ENCODE measurements at places on chromosomes 3 and 15.

DNA sequence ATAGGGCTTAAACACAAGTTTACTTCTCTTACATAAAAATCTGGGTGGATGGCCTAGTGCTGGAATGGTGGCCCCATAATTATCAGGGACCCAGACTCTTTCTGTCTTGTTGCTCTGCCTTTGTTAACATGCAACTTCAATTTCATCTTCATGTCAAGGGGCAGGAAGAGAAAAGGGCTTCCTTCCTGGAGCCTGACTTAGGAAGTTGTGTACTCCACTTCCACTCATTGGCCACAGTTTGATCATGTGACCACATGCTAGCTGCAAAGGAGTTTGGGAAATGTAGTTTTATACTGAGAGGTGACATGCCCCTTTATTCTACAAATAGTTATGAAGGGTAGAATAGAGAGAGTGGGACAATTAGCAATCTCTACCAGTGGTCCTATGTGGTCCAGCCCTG is 39.3 kb downstream of the RHCG start:
- H3K4me1 ChIP-seq = no peaks in the 10 kb centered on the region
- H3K27ac ChIP-seq = no peak overlapping the region
- H3K4me3 ChIP-seq = no peak overlapping the region
- no peaks in the 10 kb centered on the region for H3K36me3 ChIP-seq
- H3K27me3 ChIP-seq = no peaks in the 10 kb centered on the region

DNA sequence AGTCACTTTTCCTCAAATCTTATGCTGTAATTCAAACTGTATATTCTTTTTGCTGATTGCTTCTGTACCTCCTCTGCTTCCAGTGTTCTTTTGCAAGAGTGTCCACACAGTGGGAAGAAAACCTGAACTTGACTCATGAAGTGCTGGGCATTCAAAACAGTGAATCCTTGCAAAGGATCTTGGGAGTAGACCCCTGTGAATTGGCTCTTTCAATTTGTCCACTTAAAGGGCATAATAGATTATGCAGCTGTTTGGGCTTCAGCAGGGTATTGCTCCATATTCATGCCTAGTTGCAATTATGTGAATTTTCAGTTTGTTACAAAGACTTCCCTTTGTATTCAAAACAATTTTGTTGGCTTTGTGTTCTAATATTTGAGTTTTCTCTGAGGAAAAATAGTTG is 11.4 kb downstream of the ZFAND6 start:
- no peaks in the 10 kb centered on the region for H3K36me3 ChIP-seq
- peaks cover 17% of the 10 kb centered on the region for H3K4me1 ChIP-seq

GRCh38 chr15:27977696-27978095 is 121.4 kb downstream of the OCA2 start:
- no peaks in the 10 kb centered on the region for H3K27me3 ChIP-seq
- no peaks in the 10 kb centered on the region for H3K4me1 ChIP-seq
- H3K36me3 ChIP-seq = no peaks in the 10 kb centered on the region
- H3K4me3 ChIP-seq = no peak overlapping the region

- no peak for DNase-seq
- H3K27me3 ChIP-seq = no peaks in the 10 kb centered on the region
- no peaks in the 10 kb centered on the region for H3K36me3 ChIP-seq
- H3K4me1 ChIP-seq = peaks cover 14% of the 10 kb centered on the region
These were observed 660 bp downstream of the ZNF106 start for GRCh38 chr15:42490291-42490670.

GRCh38 chr3:4426782-4427344 is 40.2 kb downstream of the SUMF1 start:
- H3K4me1 ChIP-seq = peaks cover 8% of the 10 kb centered on the region
- no peak overlapping the region for H3K27ac ChIP-seq
- no peaks in the 10 kb centered on the region for H3K27me3 ChIP-seq
- DNase-seq = no peak
- H3K4me3 ChIP-seq = no peak overlapping the region

- peak overlapping the region; percentile 99 for H3K27ac ChIP-seq
- DNase-seq = no peak
- peaks cover 12% of the 10 kb centered on the region for H3K36me3 ChIP-seq
- no peaks in the 10 kb centered on the region for H3K27me3 ChIP-seq
- peaks cover 76% of the 10 kb centered on the region for H3K4me1 ChIP-seq
These were observed 8.5 kb downstream of the BHLHE40 start for GRCh38 chr3:4987538-4988296.

DNA sequence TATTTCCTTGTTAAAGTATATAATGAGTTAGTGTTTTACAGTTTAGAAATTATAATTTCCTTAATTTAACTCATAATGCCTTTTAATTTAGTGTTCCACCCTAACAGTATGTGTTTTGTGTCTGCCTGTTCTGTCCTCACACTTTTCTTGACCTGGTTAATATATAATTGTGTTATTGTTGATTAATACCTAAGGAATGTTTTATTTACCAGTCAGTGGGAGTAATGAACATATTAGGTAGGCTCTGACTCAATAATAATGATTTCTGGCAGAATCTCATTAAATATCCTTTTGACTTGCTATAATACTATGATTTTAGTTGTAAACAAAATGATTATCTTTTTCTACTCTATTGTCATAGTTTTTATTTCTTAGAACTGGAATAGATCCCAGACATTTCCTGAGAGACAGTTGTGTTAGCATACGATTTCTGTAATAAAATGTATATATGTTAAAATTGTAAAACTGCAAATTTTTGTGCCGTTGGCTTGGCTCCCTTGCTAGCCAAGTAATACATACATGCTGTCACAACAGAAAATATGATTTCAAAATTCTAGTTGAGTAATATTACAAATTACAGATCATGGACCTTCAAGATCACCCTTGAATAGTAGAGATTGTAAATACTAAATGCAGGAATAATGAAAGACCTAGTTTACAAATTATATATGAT is 51.9 kb downstream of the RASA2 start:
- peaks cover 5% of the 10 kb centered on the region for H3K36me3 ChIP-seq
- no peak for DNase-seq
- no peak overlapping the region for H3K4me3 ChIP-seq
- H3K27me3 ChIP-seq = no peaks in the 10 kb centered on the region
- H3K4me1 ChIP-seq = no peaks in the 10 kb centered on the region
- H3K27ac ChIP-seq = no peak overlapping the region

- H3K27ac ChIP-seq = no peak overlapping the region
- H3K4me3 ChIP-seq = no peak overlapping the region
- no peaks in the 10 kb centered on the region for H3K27me3 ChIP-seq
- H3K36me3 ChIP-seq = no peaks in the 10 kb centered on the region
- DNase-seq = no peak
These were observed 212.4 kb upstream of the TBC1D5 start for GRCh38 chr3:17954801-17955200.

- H3K4me3 ChIP-seq = no peak overlapping the region
- H3K36me3 ChIP-seq = no peaks in the 10 kb centered on the region
- no peak for DNase-seq
- no peak overlapping the region for H3K27ac ChIP-seq
These were observed 79.4 kb upstream of the PLXNA1 start for GRCh38 chr3:126903521-126903920.

DNA sequence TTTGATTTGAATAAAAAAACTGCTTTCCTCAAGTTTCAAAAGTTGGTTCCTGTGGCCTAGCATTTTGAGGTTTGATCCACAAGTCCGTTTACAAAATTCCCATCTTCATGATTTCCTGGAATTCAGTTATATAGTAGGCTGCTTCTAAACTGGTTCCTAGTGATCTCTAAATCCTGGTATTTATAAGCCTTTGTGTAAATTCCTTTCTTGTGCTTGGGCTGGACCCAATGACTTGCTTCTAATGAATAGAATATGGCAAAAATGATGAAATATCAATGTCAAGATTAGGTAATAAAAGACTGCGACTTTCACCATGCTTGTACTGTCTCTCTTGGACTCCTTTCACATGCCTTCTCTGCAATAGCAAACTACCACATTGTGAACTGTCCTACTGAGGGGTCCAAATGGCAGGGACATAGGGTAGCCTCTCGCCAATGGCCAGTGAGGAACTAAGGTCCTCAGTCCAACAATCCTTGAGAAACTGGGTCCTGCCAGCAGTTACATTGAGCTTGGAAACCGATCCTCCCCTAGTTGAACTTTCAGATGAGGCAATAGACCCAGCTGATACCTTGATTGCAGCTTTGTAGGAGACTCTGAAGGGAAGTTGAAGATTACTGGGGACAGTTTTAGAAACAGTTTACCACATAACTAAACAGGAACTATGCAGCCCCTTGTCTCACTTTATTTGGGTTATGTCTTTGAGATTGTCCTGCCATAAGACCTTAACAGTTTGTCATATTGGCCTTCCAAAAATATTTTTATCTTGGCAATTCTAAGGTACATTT is 303.9 kb upstream of the TBC1D5 start:
- no peak overlapping the region for H3K4me3 ChIP-seq
- H3K27ac ChIP-seq = no peak overlapping the region
- H3K4me1 ChIP-seq = no peaks in the 10 kb centered on the region
- H3K36me3 ChIP-seq = no peaks in the 10 kb centered on the region
- DNase-seq = no peak
